Right renal pelvis (tissue), 4 donors: ENCODE measurements at places on chromosomes 3 and 15.

DNA sequence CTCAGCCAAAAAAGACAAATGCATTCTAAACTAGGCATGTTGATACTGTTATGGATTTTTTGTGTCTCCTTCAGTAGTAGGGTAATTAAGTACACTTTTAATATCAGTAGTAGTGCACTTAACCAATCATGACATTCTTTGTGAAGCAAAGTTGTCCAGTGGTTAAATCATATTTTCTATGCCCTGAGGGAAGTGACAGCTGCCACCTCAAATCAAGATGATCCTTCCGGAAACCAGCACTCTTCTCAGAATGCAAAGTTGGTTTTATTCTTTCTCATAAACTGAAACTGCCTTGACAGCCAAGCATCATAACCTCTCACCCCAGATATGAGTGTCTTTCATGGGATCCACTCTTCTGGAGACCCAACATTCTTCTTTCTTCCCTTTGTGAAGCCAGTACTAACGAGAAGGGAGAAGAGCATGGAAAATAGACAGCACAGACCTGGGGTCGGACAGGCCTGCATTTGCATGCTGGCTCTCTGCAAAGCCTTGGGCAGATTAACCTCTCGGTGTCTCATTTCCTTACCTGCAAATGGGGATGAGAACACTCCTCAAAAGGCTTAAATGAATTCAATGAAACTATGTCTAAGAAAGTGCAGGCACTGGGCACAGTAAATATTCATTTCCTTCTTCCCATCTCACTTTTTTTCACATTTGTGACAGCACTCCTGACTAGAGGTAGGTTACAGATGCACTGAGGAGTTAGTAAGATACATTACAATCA is 13.2 kb downstream of the AAGAB start:
- no peak for DNase-seq

DNA sequence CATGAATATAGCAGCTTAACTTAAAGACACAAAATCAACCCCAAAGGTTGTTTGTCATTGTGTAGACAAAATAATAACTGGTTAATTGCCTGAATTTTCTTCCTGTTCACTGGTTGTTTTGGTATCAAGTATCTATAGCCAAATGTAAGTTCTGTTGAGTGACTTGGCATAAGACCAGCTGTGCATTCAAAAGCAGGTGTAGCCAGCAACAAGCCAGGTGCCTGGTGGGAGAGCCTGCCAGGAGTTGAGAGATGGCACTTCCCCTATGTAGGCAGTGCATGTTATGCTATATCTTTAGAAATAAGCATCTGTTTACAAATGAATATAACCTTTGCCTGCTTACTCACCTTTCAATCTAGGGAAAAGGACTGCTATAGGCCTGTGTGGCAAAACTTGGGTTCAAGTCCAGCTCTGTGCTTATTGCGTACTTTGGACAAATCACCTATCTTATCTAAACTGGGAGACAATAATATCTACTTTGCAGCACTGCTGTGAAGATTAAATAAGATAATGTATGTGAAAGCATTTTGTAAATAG is 84.9 kb upstream of the TBL1XR1 start:
- no peak for DNase-seq

GRCh38 chr3:22318325-22318724 is 567.3 kb upstream of the ZNF385D start:
- no peak for DNase-seq

- DNase-seq = no peak
These were observed 80.2 kb downstream of the LPP start for GRCh38 chr3:188234132-188234531.

GRCh38 chr3:100993309-100993708 is at the start of gene ABI3BP:
ABI3BP (minus strand) TSS chr3:100993421; CDS start chr3:100993384, 37 bp downstream.
- no peak for DNase-seq

- no peak for DNase-seq
These were observed 8.2 kb downstream of the SLC6A6 start for GRCh38 chr3:14410503-14411165.

DNA sequence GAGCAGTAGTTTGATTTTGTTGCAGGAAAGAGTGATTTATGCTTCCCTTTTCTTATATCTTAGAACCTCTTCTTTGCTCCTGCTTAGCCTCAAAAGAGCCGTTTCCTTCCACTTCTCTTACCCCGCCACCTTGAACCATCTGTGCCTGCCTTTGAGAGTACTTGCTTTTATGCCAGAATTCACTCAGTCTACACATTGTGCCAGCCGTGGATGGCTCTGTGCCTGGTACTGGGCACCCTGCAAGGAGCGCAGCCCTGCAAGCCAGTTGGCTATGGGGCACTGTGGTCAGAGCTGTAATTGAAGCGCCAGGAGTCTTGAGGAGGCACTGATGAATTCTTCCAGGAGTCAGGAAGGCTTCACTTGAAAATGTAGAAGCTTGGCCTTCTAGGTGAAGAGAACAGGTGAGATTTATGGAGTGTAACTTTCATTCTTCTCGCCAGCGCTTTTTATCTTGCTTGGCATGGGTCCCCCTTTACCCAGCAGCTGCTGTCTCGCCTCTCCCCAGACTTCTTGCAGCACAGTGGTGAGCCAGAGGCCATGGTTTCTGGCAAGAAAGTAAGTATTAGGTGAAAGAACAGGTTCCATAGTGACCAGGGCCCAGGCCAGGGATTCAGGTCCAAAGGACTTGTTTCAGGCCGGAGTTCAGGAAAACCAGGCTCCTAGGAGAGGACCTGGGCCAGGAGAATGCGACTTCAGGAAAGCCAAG is 4.9 kb downstream of the TMED3 start:
- no peak for DNase-seq

- peak; percentile 60 for DNase-seq
These were observed 47.8 kb upstream of the RARB start for GRCh38 chr3:25380222-25380739.

DNA sequence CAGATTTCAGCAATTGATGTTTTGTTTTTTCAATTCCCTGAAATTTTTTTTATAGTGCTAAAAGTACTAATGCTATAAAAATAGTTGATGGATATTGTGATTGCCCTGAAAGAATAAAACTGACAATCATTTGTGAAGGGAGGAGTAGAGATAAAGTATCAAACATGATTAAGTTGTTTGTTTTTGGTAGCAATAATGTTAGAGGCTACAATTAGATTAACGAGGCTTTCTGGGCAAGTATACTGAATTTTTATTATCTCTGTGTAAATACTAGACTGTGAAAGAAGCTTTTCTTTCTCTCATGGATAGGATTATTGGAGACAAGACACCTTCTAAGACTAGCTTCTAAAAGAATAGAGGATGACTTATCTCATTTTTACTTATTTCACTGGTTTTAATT is 15.6 kb downstream of the NR1D2 start:
- DNase-seq = no peak

DNA sequence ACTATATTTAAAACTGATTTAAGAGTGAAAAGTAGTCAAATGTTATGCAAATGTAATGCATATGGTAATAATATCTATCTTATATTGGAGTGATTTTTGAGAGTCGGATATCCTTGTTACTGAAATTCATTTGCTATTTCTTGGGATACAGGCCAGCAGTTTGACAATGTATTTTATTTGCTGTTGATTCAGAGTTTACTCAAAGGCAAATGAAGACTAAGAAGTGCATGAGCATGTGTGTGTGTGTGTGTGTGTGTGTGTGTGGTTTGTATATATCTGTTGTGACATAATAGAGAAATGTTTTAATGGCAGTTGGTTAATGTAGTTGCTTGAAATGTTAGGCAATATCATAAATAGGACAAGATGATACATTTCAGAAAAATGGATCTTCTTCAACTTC is 39.0 kb downstream of the UNC13C start:
- no peak for DNase-seq

DNA sequence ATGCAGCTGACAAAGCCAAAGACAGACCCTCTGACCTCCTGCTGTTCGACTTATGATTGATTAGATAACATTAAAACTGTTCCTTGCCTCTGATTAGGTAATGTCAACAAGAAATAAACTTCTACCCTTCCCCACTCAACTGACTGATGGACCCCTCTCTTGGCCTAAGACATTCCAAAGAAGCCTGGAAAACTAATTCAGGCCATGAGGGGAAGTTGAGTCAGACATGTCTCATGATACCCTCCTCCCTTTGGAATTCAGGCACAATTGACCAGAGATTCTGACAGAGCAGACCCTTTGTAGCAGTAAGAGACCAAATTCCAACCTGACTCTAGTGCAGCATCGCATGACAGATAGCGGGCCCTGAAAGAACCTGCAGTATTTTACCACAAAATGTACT is 354.5 kb downstream of the OCA2 start:
- no peak for DNase-seq

- DNase-seq = no peak
These were observed 330.5 kb downstream of the ROBO2 start for GRCh38 chr3:77370413-77370812.

DNA sequence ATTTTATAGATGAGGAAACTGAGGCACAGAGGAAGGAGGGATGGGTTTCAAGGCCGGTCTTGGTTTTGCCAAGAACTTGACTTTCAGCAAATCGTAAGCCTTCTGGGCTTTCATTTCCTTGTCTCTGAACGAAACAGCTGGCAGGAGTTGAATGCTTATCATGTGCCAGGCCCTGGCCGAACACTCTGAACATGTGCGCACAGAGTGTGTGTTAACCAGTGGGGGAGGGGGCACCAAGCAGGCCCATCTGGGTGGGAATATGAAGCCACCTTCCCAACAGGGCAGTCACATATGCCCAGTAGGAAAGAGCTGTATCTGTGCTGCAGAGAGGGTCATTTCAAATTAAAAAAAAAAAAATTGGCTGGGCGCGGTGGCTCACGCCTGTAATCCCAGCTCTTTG is 29.3 kb downstream of the ZNF710 start:
- DNase-seq = no peak

GRCh38 chr3:193292386-193292785 is 51.4 kb downstream of the PLAAT1 start:
- DNase-seq = no peak

- DNase-seq = no peak
These were observed 350.7 kb upstream of the AZI2 start for GRCh38 chr3:28699283-28699682.
